ENCODE measurements at places on chromosomes 16 and 17.

DNA sequence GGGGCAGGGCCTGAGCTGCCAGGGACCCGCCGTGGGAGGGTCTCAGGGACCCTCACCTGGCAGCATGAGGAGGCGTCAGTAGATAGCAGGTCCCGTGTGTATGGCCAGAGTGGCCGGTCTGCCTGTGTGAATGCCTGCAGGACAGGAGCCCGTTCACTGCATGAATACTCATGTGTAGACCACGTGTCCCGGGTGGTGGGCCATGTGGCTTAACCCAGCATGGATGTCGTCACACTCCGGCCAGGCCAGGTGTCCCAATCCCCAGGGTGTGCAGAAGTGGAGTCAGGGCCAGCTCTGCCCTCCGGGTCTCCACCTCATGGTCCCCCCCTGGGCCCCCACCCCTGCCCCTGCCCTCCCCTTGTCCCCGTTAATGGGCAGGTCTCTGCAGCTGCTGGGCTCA is 53.7 kb downstream of the BAHCC1 start:
- no peak for DNase-seq

- no peak for DNase-seq
Measured at GRCh38 chr17:1423456-1424135, 23.6 kb upstream of the YWHAE start.

DNA sequence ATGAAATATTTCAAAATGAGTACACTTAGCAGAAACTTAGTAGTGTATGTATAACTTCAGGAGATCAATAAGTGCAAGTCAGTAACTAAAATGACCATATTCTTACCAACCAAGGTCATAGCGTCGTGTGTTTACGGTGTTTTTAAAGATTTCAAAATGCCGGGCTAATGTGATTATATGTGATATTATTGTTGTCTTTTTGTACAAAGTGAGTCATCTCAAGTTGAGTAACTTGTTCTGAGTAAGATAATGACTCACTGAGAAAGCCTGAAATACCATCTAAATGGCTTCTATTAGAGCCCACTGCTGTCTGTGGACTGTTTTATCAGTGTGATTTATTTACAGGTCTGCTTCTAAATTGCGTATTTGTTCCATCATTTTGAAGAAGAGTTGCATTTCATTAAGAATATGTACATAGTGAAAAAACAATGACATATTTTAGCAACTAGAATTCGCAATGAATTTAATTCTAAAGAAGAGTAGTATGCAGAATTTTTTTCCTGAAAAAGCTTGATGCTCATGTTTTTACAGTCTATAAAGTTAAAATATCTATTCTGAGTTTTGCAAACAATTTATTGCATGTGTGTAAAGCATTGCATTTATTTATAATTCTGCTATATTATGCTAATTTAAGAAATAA is 12.7 kb downstream of the KRT12 start:
- no peak for DNase-seq

DNA sequence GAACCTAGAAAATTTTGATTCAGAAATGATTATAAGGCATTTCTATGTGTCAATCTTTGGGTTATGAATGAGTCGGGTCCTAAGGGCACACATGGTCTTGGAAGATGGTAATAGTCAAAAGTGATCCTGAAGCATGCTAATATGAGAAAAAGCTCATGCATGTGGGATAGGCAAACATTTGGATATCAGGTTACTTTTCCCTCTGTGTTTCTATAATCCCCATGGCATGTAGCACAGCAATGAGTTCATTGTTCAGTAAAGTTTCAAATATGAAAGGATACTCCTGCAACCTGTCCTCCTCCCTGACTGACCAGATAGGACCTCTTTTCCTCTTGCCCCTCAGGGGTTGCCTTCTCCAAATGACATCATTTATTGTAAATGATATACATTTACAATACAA is 249.9 kb upstream of the MON1B start:
- no peak for DNase-seq

GRCh38 chr16:65727534-65728137 is 605.8 kb upstream of the CDH11 start:
- DNase-seq, result no peak

GRCh38 chr17:27871407-27871806 is 21.8 kb downstream of the LYRM9 start:
- DNase-seq, result no peak

DNA sequence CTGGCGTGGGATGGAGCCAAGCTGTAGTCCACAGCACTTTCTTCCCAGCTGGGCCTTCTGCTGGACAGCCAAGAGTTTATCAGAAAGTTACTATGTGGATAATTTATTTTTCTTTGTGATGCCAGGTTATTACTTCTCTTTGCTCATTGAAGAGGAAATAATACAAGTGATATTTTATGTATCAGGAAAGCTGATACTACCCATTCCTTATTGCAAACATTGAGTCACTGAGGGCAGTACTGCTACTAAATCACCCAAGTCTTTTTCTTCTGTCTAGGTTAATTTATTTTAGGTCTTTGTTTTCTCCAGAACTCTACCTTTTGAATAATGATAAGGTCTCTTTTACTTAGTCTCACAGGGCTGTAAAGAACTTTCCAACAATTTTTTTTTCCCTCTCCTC is 8.3 kb downstream of the NUP93 start:
- no peak for DNase-seq

DNA sequence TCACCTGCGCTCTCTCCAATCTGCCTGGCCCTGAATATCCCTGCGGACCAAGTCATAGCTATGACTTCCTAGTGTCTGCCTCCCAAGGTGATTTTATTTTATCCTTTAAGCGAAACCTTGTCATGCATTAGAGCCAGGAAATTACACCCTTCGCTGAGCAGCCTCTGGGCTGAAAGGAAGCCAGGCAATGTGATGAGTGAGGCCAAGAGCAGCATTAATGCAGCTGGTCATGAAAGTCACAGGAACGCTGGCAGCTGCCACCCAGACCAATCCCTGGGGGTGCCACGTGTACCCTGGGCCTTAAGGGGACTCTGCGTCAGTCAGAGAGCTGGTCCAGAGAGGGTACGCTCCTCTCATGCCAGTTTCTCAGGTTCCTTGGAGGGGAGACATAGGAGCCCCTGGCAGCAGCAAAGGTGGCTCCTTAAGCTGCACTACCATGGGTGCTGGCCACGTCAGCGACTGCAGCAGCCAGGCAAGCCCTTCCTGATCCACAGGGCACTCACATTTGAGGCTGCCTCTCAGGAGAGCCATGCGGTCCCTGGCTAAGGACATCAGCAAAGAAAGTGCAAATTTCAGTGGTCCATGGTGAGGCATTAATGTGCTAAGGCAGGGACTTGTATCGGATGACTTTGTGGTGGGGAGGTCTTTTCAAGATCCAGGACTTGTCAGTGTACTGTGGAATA is 42.7 kb upstream of the WSCD1 start:
- DNase-seq, result no peak
